ENCODE measurements at places on chromosomes 16 and 17.

- no peak for DNase-seq
Measured at GRCh38 chr17:78375401-78376151, 2.9 kb upstream of the PGS1 start.

- DNase-seq = no peak
Measured at GRCh38 chr17:17021194-17021863, 20.9 kb upstream of the MPRIP start.

DNA sequence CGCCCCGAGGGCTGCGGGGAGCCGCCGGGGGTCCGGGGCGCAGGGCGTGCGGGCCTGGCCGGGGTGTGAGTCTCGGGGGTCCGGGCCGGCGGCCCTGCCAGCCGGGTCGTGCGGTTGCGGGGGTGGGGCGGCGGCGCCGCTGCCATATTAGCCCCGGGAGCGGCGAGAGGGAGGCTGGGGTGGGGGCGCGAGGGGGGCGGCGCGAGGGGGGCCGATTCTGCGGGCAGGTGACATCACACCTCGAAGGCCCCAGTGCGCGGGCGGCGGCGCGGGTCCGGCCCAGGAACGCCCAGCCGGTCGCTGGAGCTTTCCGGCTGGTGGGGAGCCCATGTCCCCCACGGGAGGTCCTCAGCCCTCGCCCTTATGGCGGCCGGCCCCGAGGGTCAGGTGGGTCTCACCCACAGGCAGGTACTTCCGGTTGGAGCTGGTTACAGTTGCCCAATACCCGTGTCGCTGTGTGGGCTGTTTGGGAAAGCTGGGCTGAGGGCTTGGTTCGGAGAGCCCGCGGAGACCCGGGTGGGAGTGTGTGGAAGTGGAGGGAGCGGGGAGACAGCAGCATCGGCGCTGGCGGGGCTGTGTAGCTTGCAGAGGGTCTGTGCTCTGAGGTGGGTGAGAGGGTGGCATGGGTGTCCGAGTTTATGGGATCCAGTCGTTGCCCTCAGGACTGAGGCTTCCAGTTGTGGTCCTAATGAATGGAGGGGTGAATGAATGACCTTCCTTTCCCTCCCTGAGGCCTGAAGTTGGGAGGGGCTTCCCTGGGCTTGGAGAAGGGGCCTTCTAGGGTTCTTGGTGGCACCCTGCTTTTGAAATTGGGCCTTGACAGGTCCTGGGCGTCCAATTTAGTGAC is 804 bp downstream of the ATP6V0C start:
- no peak for DNase-seq

- DNase-seq = no peak
Measured at GRCh38 chr16:9679213-9679767, 502.9 kb downstream of the GRIN2A start.

- no peak for DNase-seq
Measured at GRCh38 chr16:84959045-84959576, 52.2 kb downstream of the ZDHHC7 start.

DNA sequence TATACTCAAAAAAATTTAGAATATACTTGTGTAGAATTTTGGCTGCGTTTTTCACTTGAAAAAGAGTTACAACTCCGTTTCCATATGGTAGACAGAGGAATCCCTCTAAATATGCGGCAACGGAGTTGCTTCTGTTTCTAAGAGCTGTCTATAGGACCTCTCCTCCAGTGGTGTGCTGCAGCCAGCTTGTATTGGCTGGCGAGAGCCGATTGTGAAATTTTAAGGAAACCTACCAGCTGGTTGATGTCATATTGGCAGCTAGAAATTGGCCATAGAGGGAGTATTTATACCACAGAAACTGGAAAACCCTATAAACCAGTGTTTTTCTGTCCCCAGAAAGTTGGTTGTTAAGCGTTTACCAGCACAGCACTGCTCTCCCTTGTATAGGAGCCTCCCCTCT is 655.8 kb upstream of the EEF2KMT start:
- DNase-seq = no peak

- no peak for DNase-seq
Measured at GRCh38 chr17:42274812-42275526, 1.2 kb downstream of the STAT5B start.
